ENCODE measurements at places on chromosomes 3 and 15. TPM values are rescaled to one million over a fixed set of nuclear protein-coding genes. Genes with fewer than 3 reads are reported as not detected.

- H3K27ac ChIP-seq: no peak overlapping the region
- H3K4me1 ChIP-seq: peaks cover 10% of the 10 kb centered on the region
- no peaks in the 10 kb centered on the region for H3K27me3 ChIP-seq
- H3K36me3 ChIP-seq: no peaks in the 10 kb centered on the region
- peak; percentile 61 for DNase-seq
- H3K4me3 ChIP-seq: no peak overlapping the region
Observed at GRCh38 chr15:23420806-23421575, 26.1 kb downstream of the GOLGA6L2 start.

EFCC1 gene
- total RNA-seq: 5.3 TPM

GRCh38 chr15:61736790-61737189 lies 323.5 kb downstream of the VPS13C start:
- no peak overlapping the region for H3K27ac ChIP-seq
- no peak for DNase-seq
- no peaks in the 10 kb centered on the region for H3K36me3 ChIP-seq
- no peak overlapping the region for H3K4me3 ChIP-seq

SLC28A1 gene
- total RNA-seq: not detected

CISH gene
- total RNA-seq: 17.0 TPM

GRCh38 chr3:183870563-183870962 lies 14.1 kb downstream of the PARL start:
- H3K4me1 ChIP-seq: no peaks in the 10 kb centered on the region
- DNase-seq: no peak
- H3K27me3 ChIP-seq: no peaks in the 10 kb centered on the region
- no peak overlapping the region for H3K4me3 ChIP-seq
- H3K36me3 ChIP-seq: no peaks in the 10 kb centered on the region

DNA sequence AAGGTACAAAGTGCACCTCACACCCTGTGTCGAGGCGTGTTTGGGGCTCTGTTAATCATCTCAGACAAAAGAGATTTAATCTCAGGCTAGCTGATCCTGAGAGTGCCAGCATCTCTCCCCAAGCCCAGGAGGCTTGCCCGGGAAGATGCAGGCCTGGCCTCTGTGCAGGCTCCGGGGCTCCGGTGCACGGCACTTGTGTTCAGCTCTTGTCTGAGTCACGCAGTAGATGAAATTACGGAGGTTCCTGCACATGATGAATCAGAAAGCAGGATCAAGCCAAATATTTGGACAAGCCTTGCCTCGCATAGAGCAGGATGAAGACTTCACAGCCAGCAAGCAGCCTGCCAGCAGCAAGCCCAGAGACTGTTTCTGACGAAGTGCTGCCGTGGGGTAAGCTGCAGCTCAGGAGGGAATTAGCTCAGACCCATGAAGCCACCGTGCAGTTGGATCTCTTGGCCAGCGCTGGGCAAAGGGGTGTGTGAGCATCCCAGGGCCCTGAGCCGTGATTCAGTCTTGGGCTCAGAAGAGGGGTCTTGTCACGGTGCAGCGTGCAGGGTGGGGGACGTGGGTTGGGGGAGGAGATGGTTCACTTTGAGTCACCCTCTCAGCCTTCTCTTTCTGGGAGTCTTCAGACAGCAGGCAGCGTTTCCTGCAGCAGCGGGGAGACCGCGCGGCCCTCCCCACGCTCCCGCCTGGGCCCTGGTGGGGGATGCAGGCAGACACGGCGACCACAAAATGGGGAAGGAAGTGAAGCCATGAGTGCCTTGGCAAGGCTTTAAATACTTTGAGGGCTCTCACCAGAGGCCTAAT lies 89.2 kb upstream of the MEF2A start:
- no peak overlapping the region for H3K4me3 ChIP-seq
- peak overlapping the region; percentile 66 for H3K27ac ChIP-seq
- H3K4me1 ChIP-seq: peaks cover 37% of the 10 kb centered on the region
- H3K27me3 ChIP-seq: no peaks in the 10 kb centered on the region

DNA sequence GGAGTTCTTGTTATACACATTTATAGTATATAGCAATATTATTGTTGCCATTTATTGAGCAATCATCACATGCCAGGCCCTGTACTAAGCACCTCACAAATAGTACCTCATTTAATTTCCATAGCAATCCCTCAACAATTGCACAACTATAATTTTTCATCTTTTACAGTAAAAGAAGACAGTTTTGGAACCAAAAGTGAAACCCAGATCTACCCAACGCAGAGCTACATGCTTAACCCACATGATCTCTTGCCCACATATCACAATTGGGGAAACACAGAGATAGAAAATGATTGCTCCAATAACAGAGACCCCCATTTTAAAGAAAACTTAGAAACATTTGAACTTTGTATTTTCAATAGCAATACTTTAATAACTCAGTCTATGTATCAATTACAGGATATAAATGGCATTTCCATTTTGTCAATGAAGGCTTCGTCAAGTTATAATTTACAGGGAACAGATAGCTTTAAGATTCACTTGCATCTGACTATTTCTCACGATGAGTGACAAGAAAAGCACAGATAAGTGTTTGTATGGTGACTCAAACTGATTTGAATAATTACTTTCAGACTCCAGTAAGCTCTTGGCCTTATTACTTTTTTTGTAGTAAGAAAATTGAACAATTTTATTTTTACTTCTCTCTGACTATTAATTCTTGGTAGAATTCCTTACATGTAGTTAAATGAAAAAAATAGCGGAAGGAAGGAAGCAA lies 38.7 kb upstream of the CCDC50 start:
- peak overlapping the region; percentile 0 for H3K4me3 ChIP-seq
- H3K27me3 ChIP-seq: no peaks in the 10 kb centered on the region
- no peaks in the 10 kb centered on the region for H3K4me1 ChIP-seq
- no peak for DNase-seq

DNA sequence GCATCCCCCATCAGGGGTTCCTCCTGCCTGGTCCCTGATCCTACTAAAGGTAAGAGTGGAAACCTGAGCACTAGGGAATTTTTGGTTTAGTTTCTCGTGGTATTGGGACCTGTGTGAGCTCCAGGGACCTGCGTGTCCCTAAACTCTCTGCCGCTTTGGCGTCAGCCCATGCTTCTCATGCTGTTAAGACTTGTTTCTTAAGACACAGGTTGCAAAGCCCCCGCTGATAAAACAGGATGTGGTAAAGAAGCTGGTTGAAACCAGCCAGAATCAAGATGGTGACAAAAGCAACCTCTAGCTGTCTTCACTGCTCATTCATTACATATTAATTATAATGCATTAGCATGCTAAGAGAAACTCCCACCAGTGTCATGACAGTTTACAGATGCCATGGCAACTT lies 64.6 kb downstream of the LYZL4 start:
- no peaks in the 10 kb centered on the region for H3K36me3 ChIP-seq
- no peaks in the 10 kb centered on the region for H3K27me3 ChIP-seq
- no peak overlapping the region for H3K27ac ChIP-seq

- H3K4me3 ChIP-seq: no peak overlapping the region
- H3K27me3 ChIP-seq: no peaks in the 10 kb centered on the region
- no peaks in the 10 kb centered on the region for H3K4me1 ChIP-seq
- no peak for DNase-seq
Observed at GRCh38 chr3:133376810-133377209, 23.0 kb upstream of the BFSP2 start.
